ENCODE measurements at places on chromosomes 11 and 22. TPM values are rescaled to one million over a fixed set of nuclear protein-coding genes. Genes with fewer than 3 reads are reported as not detected.

CHADL gene
- polyA plus RNA-seq = 0.44 TPM

DENND6B gene
- 4.9 TPM for polyA plus RNA-seq

RAPSN gene
- 0.03 TPM for polyA plus RNA-seq

ARHGAP8 gene
- polyA plus RNA-seq = 0.21 TPM

SPON1 gene
- 0.62 TPM for polyA plus RNA-seq

CRACR2B gene
- 3.2 TPM for polyA plus RNA-seq

MAP6 gene
- polyA plus RNA-seq = 3.4 TPM

BTBD18 gene
- not detected for polyA plus RNA-seq

CEND1 gene
- polyA plus RNA-seq = 4.0 TPM

NDUFC2 gene
- 340 TPM for polyA plus RNA-seq

DNA sequence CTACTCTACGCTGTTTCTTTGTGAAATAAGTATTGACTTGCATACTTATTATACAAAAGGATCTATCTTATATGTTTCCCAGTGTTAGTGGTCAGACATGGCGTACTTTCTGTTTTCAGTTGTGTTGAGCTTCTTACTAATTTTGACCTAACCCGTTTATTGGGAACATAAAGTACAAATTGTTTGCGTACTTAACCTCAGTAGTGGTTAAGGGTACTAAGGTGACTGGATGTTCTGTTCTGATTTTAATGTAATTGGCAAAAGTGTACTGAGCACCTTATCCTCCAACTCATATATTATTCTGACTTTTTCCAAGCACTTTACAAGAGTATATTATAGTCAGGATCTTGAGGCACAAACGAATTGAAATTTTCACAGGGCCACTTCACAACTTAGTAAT, 17.2 kb downstream of the TBCEL start:
- no peak for DNase-seq

- peak; percentile 58 for DNase-seq
Measured at GRCh38 chr11:3880724-3881123, 25.3 kb downstream of the STIM1 start.

GRCh38 chr11:47980088-47980906, at the start of gene PTPRJ:
PTPRJ (plus strand) TSS chr11:47980559; CDS start chr11:47980913, 354 bp downstream.
- peak; percentile 48 for DNase-seq

DNA sequence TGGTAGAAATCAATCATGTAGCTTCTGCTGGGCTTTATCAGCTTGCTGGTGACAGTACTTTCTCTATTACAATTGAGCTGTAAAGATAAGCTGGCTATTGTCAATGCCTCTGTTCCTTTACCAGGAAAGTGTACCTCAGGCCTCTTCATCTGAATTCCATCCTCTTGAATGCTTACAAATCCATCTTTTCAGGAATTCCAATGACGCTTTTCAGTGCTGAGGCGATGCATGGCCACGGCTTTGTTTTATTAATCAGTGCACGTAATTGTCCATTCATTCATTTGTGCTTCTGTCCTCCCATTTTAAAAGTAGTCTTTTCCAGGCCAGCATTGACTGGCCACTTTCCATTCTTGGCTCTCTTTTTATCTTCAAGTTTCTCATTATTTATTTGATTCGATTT, 202.0 kb downstream of the PGR start:
- DNase-seq = no peak

- no peak for DNase-seq
Measured at GRCh38 chr22:22968366-22968765, 80.8 kb downstream of the IGLL5 start.

GRCh38 chr11:75733431-75734107, 15.9 kb downstream of the MOGAT2 start:
- no peak for DNase-seq

DNA sequence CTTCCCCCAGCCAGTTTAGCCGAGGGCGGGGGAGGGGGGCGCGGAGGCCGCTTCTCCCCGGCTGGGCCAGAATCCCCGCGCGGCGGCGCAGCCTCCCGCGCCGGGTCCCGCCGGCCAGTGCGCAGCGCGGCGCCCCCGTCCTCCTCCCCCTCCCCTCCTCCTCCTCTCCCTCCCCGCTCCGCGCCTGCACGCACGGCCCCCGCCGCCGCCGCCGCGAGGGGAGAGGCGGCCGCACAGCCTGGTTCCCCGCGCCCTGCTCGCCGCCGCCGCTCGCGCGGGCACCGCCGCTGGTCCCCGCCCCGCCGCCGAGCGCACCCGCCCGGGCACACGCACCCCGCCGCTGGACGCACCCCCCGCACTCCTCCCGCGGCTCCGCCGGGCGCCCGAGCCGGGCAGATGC, at the start of gene FLRT1:
Gene FLRT1, plus strand, starts transcription at position 356 of the 400 bp plus-strand sequence. CDS start 80,337 bp downstream, outside the sequence.
- no peak for DNase-seq

DNA sequence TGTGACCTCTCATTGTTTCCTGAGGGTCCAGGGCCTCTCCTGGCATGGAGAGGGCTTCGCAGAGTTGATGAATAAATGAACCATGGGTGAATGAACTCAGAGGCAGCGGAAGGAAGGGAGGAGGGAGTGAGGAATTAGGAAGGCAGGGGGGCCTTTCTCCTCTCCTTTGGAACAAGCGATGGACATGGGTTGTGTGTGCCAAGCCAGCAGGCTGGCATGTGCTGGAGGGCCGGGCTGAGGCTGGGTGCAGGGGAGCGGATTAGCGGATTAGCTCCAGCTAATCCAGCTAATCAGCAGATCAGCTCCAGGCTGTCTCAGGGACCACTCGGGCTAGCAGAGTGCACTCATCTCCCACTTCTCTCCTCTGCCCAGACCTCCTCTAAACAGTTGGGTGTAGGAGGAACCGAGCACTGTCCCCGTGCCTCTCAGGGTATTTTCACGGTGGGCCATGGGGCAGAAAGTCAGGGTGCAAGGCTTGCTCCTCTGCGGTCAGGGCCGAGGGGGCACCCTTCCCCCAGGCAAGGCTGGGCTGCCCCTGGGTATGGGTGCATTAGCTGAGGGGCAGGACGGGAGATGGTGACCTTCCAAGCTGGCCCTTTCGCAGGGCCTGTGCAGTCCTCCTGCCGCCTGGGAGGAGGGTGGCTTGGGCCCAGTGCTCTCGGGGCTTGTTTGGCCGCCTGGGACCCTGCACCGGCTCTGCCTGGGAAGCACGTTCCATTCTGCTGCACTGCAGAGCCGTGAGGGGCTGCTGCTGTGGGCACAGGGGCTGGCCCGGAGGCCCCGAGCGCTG, 120.3 kb upstream of the B3GAT1 start:
- DNase-seq = no peak

GRCh38 chr11:36339888-36340287, 43.8 kb downstream of the PRR5L start:
- no peak for DNase-seq
